ENCODE measurements at places on chromosomes 7 and 10.
A peak's percentile ranks its signal among the peaks of the same experiment; 100 is the strongest.

- peak; percentile 97 for DNase-seq
These were observed at the start of gene CBLL1 for GRCh38 chr7:107743567-107744344. TSS of gene CBLL1 (plus strand) at chr7:107744142. CDS start at chr7:107744164, 22 bp downstream.

GRCh38 chr7:23542752-23543151 lies 11.0 kb upstream of the TRA2A start:
- no peak for DNase-seq

- no peak for DNase-seq
These were observed 36.2 kb downstream of the TOMM7 start for GRCh38 chr7:22786290-22786932.

DNA sequence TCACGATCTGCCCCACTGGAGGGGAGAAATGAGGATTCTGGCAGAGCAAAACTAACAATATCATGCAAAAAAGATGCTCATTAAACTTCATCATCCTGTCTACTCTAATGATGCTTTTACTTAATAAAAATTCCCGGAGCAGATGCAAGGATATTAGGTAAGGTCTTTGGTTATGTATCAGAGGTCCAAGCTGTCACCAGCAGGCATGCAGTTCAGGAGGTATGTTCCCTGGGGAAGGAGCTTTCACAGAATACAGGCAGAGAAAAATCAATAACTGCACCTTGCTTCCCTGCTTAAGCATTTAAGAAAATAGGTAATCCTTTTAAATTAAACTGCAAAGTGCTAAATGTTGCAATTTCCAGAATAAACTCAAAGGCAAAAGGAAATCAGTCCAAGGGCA lies 81.6 kb upstream of the C1QL3 start:
- DNase-seq: no peak

DNA sequence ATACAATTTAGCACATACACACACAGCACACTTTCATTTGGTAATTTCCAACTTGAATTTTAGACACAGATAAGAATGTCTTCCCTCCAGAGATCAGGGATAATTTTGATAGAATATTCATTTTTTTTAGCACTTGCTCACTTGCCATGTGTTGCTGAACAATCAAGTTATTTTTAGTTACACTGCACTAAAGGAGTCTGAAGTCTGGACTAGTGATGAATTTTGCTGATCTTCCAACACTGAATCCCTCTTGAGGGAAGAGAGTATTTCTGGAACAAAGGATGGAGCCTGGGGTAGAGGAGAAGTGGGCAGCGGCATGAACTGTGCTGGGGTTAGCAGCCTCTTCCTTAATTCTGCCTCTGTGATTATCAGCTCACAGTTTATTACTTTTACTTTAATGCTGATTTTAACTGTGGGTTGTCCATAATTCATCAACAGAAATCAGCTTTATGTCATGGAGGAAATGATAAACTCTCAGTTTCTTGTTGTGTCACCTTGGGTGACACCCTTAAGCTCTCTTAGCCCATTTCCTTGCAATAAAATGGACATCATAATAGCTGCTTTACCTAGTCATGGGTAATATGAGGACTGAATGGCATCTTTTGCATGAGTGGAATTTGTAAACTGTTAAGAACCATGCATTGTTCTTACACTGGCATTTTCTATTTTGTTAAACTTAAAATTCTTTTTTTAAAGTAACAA lies 32.1 kb downstream of the SGPL1 start:
- DNase-seq: no peak

DNA sequence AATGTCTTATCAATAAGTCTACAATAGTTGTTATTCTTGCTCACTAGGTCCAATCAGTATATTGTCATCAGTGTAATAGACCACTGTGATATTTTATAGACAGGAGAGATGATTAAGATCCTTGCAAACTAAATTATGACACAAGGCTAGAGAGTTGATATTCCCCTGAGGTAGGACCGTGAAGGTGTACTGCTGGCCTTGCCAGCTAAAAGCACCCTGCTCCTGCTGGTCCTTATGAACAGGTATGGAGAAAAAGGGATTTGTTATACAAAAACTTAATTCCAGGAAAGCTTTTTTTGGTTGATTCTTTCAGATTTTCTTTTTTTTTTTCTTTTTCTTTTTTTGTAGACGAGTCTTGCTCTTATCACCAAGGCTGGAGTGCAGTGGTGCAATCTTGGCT lies 16.8 kb upstream of the TMEM213 start:
- no peak for DNase-seq

GRCh38 chr7:101857358-101857811 lies 40.0 kb downstream of the CUX1 start:
- no peak for DNase-seq

- DNase-seq: peak; percentile 6
These were observed 50.4 kb downstream of the CPEB3 start for GRCh38 chr10:92240289-92241157.

DNA sequence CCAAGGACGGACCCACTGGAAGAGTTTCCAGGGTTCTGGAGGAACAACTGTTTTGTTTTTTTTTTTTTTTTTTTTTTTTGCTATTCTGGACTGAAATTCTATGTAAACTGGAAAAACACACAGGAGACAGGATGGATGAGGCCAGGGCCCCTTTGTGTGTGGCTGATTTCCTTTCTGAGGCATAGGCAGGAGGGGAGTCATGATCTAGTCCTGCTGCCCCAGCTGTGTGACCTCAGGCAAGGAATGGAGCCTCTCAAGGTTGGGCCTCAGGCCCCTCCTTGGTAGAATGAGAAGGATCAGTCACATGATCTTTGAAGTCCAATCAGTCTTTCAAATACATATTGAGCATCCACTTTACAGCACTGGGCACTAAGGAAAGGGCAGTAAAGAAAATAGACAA lies 87.6 kb downstream of the SH3PXD2A start:
- DNase-seq: no peak

DNA sequence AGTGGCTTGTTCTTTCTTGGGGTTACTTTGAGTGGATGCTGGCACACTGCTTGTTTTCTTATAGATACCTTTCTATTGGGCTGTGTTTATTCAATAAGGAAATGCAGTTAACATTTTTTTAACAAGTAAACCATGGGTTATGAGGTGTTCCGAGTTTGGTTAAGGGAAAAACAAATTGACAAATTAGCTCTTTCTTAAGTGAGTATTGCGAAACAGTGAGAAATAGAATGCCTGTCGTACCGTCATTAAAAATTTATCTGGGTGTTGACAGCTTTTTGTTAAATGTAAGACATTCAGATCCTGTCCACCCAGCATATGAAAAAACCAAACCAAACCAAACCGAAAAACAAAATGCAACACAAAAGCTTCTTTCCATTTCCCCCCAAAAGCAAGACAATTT lies 6.2 kb downstream of the CUX1 start:
- DNase-seq: no peak

GRCh38 chr7:156496363-156496769 lies 144.2 kb upstream of the RNF32 start:
- no peak for DNase-seq

DNA sequence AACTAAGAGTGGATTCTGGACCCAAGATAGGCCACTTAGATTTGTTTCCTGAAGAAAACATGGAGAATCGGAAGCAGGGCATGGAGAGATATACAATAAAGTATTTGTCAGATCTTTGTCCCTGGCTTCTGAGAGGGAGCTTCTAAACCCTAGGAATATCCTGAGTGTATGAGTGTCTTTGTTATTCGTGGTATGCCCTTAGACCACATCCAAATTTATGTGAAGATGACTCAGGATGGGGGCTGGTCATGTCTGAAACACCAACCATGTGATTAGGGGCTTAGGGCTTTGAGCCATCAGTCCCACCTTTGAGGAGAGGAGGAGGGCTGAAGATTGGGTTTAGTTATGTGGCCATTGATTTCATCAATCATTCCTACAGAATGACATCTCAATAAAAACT lies 69.7 kb upstream of the PLPP4 start:
- no peak for DNase-seq
